ENCODE measurements at places on chromosomes 3 and 15.

GRCh38 chr3:38565339-38566214, 69.4 kb downstream of the EXOG start:
- DNase-seq = no peak

DNA sequence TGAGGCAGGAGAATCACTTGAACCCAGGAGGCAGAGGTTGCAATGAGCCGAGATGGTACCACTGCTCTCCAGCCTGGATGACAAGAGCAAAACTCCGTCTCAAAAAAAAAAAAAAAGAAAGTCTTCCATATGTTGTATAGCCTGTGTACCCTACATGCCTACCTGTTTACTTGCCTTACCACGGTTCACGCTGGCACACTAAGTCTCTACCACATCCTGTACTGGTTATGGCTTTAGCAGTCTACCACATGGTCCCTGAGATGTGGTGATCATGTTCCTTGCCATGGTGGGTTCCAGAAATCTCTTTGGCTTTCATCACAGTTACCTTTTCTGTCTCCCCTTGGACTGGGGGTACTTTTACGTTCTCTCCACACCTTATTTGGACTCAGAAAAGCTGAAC, 63.8 kb upstream of the TBC1D5 start:
- no peak for DNase-seq

GRCh38 chr3:49158792-49159191, 7.3 kb downstream of the CCDC71 start:
- DNase-seq = no peak

GRCh38 chr3:152720951-152721718, 113.8 kb upstream of the P2RY1 start:
- no peak for DNase-seq
